H9 (cell line): ENCODE measurements at places on chromosomes 6 and 20. TPM values are rescaled to one million over a fixed set of nuclear protein-coding genes. Genes with fewer than 3 reads are reported as not detected.

Gene TRAPPC3L
- not detected in 2 replicates for total RNA-seq

GRCh38 chr6:22709803-22710202 is 140.4 kb downstream of the HDGFL1 start:
- DNase-seq: no peak

GRCh38 chr6:170099387-170099786 is 191.5 kb downstream of the DLL1 start:
- no peak for DNase-seq

Gene FAM83C
- not detected in 2 replicates for total RNA-seq

Gene RTEL1
- 33.4 and 36.5 TPM in 2 replicates for total RNA-seq

Gene C4A
- 4.3 and 5.1 TPM in 2 replicates for total RNA-seq

DNA sequence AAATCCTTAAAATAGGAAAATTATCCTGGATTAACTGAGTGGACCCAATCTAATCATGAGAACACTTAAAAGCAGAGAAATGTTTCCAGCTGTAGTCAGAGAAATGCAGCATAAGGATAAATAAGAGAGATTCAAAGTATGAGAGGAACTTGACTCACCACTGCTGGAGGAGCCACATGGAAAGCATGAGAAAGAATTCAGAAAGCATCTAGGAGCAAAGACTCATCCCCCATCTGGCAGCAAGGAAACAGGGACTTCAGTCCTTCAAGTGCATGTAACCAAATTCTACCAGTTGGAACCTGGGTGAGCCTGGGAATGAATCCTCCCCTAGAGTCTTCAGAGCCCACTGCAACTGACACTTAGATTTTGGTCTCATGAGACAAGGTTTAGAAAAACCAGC is 33.7 kb downstream of the RNF146 start:
- peak; percentile 47 for DNase-seq

- no peak for DNase-seq
Measured at GRCh38 chr6:74320715-74321114, 624.7 kb downstream of the CD109 start.

DNA sequence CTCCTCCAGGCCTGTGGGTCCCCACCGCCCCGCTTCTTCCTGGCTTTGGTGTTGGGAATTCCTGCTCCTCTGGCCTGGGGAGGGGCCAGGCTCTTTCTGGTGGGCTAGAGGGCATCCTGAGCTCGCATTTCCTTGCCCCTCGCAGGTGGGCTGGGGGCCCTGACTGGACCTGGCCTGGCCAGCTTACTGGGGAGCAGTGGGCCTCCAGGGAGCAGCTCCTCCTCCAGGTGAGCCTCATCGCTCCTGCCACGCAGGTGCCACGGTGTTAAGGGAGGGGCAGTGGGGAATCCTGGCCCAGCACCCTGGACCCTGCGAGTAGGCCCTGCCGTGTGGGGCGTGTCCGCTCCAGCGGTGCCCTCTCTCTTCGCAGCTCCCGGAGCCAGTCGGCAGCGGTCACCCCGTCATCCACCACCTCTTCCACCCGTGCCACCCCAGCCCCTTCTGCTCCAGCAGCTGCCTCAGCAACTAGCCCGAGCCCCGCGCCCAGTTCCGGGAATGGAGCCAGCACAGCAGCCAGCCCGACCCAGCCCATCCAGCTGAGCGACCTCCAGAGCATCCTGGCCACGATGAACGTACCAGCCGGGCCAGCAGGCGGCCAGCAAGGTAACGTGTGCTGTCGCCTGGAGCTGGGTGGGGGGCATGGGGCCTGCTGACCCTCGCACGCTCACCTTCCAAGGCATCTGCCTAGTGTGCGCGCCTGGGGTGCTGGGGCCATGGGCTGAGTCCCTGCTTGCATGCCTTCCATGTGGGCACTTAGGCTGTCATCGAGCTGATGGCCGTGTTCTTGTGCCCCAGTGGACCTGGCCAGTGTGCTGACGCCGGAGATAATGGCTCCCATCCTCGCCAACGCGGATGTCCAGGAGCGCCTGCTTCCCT is 4.7 kb downstream of the ADRM1 start:
- DNase-seq: no peak

DNA sequence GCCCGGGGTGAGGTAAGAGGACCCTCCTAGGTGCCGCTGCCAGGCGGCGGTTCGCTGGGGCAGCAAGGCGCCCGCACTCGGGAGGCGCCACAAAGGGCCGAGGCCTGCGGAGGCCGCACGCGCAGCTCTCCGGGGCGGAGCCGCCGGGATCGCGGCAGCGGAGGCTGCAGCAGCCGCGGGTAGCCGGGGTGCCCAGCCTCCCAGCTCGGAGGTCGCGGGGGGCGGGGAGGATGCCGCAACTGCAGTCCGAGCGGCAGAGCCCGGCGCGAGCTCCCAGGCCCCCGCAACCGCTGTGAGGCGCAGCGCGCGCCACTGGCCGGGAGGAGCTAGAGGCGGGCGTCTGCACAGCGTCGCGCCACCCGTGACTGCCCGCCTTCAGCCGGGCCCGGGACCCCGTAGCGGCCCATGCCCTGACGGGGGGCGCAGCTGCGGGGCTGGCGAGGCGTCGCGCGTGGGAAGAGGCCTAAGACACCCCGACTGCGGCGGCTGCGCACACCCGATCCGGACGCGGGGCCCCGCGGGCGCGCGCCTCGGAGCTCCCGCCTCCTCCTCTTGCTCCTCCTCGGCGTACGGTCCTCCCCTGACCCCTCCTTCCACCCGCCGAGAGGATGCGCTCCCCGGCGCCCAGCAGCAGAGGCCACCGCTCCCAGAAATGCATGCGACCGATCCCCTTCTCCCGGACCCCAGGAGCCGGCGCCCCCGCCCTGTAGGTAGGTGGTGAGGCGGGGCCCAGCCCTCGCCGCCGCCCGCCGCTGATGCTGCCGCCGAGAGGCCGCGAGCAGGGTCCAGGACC is at the start of gene NCOA7:
NCOA7 (plus strand) TSS at position 603 of the 793 bp plus-strand sequence. CDS start 24,395 bp downstream, outside the sequence.
- peak; percentile 80 for DNase-seq

- DNase-seq: no peak
Measured at GRCh38 chr6:11947063-11947462, 65.0 kb upstream of the HIVEP1 start.

- DNase-seq: no peak
Measured at GRCh38 chr20:40668449-40669228, 20.4 kb downstream of the MAFB start.

GRCh38 chr20:10398834-10399369 is 35.1 kb downstream of the MKKS start:
- no peak for DNase-seq

Gene C6orf118
- not detected in 2 replicates for total RNA-seq

DNA sequence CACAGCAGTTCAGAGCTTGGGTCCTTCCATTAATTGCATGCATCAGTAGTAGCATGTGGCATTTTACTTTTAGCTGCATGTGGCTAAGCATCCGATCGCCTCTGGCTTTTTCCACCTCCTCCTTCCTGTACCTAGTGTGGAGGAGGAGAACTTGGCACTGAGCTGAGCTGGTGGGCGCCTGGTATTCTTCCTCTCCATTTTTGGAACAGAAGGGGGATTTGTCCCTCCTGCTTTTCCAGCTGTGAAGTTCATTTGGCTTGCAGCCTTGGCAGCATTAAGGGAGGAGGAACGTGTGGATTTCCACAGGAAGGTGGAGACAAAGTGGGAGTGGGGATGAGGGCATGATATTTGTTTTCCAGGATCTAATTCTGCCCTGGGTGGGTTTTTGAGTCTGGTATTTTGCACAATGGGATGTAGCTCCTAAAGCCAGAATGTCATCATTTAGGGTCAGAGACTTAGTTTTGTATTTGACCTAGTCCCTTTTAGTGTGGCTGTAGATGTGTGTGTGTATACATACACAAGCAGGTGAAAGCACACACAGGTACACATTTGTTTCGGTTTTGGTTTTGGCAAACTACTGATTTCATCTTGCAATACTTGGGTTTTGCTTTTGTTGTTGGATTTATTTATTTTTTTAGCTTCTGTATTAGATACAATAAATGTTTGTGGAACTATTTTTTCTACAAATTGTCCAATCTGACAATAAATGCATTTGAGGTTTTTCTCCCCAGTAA is 90.0 kb downstream of the SASH1 start:
- no peak for DNase-seq

GRCh38 chr20:38147751-38148150 is 17.3 kb downstream of the TGM2 start:
- DNase-seq: no peak

DNA sequence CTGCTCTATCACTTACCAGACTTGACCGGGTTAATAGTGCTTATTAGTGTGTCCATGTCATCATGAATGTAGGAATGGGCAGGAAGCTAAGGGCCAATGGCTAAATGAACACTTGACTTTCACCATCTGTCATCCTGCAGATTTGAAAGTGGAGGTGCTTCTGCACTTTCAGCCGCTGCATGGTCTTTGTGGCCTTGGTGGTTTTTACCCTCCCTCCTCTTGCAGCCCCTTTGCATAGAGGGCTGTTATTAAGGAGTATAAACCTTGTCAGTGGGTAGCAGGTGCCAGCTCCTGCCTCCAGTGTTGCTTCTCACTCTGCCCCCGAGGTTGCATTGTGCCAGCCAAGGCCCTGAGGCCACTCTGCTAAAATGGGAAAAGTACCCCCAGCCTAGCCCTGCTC is 122.2 kb upstream of the TNFAIP3 start:
- DNase-seq: no peak

Gene COL11A2
- total RNA-seq: 2.0 and 2.3 TPM in 2 replicates

- no peak for DNase-seq
Measured at GRCh38 chr20:48791666-48792071, 36.1 kb downstream of the PREX1 start.

Gene SMLR1
- total RNA-seq: not detected in 2 replicates

DNA sequence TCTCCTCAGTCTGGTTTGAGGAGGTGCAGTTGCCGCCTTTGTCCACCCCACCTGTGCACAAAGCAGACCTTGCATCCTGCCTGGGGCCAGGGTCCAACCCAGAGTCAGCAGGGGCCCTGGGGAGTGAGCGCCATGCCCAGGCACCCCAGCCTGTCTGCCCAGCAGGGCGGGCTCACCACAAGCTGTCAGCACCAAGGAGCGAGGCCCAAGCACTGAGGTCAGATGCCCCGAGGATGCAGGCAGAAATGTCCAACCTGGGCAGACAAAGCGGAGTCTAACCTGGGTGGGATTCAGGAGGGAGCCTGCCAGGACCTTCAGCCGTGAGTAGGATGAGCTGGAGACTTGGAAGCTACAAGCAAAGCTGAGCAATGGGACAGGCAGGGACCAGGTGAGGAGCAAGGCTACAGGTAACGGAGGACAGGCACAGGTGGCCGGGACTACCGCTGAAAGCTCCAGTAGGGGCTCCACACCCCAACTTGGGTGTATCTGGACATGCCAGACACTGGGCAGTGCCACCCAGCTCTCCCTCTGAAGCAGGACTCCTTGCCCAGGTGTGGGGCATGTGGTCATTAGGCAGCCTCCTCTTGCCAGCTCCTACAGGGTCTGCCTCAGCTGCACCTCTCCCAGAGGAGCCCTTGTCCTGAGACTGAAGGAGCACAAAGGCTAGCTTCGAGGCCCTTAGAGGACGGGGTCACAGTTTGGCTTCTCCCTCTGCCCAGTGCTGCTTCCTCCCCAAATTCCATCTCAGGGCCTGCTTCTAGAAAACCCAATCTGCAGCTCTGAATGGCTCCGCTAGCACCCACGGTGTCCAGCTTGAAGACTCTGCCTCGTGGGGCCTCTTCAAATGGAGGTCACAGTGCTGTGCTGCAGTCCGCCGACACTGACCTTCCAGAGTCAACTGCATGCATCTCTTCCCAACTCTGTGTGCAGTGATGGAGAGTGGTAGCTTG is 210.6 kb upstream of the CDYL start:
- peak; percentile 19 for DNase-seq

- DNase-seq: no peak
Measured at GRCh38 chr6:79117752-79118151, 39.7 kb upstream of the PHIP start.

- DNase-seq: no peak
Measured at GRCh38 chr20:9974324-9974723, 60.5 kb upstream of the ANKEF1 start.

Gene ENPP5
- total RNA-seq: 4.6 and 5.1 TPM in 2 replicates

GRCh38 chr6:155544677-155545076 is 89.0 kb upstream of the NOX3 start:
- no peak for DNase-seq

Gene ULBP3
- 5.6 and 5.8 TPM in 2 replicates for total RNA-seq

- DNase-seq: no peak
Measured at GRCh38 chr6:146938266-146938665, 266.0 kb upstream of the STXBP5 start.

GRCh38 chr6:108673602-108674001 is 112.9 kb downstream of the FOXO3 start:
- DNase-seq: no peak

GRCh38 chr6:20334962-20335361 is 66.7 kb upstream of the E2F3 start:
- DNase-seq: no peak

GRCh38 chr6:135606392-135606791 is 108.9 kb upstream of the AHI1 start:
- DNase-seq: no peak

Gene AKIRIN2
- 75.7 and 75.9 TPM in 2 replicates for total RNA-seq

GRCh38 chr20:5570452-5570851 is 179.7 kb upstream of the SHLD1 start:
- no peak for DNase-seq

DNA sequence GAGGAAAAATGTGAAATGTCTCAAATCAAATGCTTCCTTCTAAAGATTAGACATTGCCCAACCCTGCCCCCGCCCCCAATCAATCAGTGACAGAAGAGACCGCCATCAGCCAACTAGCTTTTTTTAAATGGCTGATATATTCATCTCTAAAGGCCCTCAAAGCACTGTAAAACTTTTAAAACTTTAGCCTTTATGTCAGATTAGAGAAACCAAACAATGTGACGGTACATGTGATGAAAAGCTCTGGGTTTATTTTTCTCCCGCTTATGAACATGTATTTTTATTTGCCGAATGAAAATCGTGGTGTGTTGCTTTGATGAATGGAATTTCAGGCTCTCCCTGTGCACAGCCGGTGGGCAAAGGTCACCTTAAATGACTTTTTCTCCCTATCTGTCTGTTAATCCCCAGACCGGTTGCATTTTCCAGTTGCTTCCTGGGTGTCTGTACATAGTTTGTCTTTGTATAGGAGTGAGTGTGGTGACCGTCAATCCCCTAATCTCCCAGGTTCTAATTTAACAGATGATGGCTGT is 38.5 kb downstream of the TBC1D7 start:
- peak; percentile 1 for DNase-seq

Gene KIFC1
- total RNA-seq: 73.1 and 73.8 TPM in 2 replicates

DNA sequence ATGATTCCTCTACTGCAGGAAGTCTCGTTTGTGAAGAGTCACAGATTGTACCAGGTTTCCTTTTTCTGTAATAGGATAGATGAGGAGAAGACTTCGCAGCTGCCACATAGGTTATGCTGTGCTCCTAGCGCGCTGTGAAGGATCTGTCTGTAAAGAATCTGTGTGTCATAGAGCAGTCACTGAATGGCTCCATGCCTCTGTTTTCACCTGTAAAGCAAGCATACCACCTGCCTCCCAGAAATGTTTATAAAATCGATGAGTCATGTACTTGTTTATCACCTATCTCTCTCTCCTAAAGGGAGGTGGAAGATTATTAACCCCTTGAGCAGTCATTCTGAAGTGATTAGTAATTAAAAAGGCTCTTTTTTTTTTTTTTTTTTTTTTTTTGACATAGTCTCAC is 86.6 kb downstream of the TFAP2B start:
- no peak for DNase-seq

Gene MUCL3
- 0.15 and 0.20 TPM in 2 replicates for total RNA-seq

Gene GRM1
- total RNA-seq: 0.07 and 0.39 TPM in 2 replicates

- DNase-seq: no peak
Measured at GRCh38 chr20:60632391-60633262, 619.4 kb upstream of the CDH4 start.
